ENCODE measurements at places on chromosomes 5 and 9.

DNA sequence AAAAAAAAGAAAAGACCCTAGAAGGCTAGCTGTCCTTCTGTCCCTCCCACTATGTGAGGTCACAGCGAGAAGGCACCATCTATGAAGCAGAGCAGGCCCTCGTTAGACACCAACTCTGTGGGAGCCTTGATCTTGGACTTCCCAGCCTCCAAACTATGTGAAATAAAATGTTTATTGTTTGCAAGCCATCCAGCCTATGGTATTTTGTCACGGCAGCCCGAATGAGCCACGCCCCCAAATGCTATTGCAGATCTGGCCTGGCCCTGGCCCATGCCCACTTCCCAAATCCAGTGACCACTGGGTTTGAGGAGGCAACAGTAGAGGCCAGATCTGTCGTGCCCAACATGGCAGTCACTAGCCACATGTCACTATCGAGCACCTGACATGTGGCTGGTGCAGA lies 10.8 kb downstream of the STK10 start:
- no peak for DNase-seq

DNA sequence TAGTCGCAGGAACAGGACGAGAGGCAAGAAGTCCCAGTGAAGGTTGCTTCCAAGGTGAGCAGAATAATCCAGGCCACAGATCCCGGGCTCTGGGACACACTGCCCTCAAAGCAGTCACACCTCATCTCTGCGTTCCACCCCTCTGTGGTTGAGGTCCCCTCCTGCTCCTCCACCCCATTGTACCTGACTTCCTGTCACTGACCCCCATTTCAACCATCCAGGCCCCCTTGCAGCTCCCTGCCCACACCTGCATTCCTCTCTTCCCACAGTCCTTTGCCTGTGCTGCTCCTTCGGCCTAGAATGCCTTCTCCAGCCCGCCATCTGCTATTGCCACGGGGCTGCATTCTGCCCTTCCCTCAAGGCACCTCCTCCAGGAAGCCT lies 73.5 kb downstream of the PAX5 start:
- no peak for DNase-seq

GRCh38 chr9:129198319-129199043 lies 20.4 kb upstream of the IER5L start:
- DNase-seq, result no peak

- DNase-seq, result no peak
Measured at GRCh38 chr5:168401226-168401625, 85.0 kb upstream of the RARS1 start.

GRCh38 chr5:60334281-60334713 lies 365.7 kb downstream of the DEPDC1B start:
- no peak for DNase-seq

- DNase-seq, result no peak
Measured at GRCh38 chr9:137454597-137455358, 4.4 kb downstream of the NSMF start.

DNA sequence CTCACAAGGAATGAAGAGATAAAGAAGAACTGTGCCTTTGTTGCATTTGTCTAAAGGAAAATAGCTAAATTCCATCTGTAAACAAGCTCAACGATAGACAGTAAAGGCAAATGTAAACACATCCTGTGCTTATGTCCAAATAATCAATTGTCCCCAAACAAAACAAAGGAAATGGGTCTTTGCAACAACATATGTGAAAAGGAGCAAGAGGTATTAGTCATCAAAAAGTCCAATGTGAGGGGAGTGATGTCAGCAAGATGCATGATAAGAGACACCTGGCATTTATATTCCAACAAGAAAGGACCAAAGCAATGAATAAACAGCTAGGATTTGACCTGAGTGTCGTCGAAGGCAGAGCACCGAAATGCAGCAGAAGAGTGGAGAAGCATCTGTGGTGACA lies 209.1 kb downstream of the ASTN2 start:
- DNase-seq, result no peak

GRCh38 chr5:1701216-1701864 lies 98.3 kb downstream of the MRPL36 start:
- no peak for DNase-seq

- DNase-seq, result no peak
Measured at GRCh38 chr9:104879555-104880309, 48.2 kb downstream of the ABCA1 start.

- DNase-seq, result no peak
Measured at GRCh38 chr9:38081356-38082108, 12.5 kb upstream of the SHB start.

GRCh38 chr5:16626696-16627264 lies 10.0 kb upstream of the RETREG1 start:
- DNase-seq, result no peak

- no peak for DNase-seq
Measured at GRCh38 chr9:107824556-107824955, 335.0 kb upstream of the KLF4 start.

DNA sequence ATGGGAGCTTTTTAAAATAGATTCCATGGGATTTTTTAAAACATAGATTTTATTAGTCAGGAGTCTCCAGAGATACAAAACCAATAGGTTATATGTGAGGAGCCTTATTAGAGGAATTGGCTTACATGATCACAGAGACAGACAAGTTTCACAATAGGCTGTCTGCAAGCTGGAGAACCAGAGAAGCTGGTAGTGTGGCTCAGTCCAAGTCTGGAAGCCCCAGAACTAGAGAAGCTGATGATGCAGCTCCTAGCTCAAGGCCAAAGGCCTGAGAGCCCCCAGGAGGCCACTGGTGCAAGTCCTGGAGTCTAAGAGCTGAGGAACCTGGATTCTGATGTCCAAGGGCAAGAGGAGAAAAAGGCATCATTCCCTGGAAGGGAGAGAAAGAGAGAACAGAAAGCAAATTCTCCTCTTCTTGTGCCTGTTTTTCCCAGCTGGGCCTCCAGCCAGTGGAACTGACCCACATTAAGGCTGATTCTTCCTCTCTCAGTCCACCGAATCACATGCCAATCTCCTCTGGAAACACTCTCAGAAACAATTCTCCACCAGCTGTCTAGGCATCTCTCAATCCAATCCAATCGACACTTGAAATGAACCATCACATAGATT lies 59.3 kb downstream of the AHRR start:
- no peak for DNase-seq

- no peak for DNase-seq
Measured at GRCh38 chr5:64312491-64312890, 146.8 kb downstream of the RNF180 start.

- no peak for DNase-seq
Measured at GRCh38 chr5:3237276-3237868, 358.3 kb upstream of the IRX1 start.

DNA sequence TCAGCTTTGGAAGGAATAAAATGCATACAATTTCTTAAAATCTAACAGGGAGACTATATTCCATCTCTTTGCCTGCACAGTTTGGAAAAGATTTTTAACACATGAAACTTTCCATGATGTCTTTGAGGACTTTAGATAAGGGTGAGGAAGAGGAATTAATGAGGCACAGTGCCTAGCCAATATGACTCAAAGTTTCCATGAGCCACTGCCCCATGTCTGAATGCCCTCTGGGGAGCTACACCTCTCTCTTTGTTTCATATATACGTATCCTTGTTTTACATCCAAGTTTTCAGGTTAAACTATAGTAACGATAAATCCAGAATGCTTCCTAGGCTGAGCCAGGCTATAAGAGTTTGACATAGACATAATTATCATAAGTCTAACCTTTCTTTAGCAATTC lies 349.3 kb upstream of the TLE4 start:
- DNase-seq, result no peak

DNA sequence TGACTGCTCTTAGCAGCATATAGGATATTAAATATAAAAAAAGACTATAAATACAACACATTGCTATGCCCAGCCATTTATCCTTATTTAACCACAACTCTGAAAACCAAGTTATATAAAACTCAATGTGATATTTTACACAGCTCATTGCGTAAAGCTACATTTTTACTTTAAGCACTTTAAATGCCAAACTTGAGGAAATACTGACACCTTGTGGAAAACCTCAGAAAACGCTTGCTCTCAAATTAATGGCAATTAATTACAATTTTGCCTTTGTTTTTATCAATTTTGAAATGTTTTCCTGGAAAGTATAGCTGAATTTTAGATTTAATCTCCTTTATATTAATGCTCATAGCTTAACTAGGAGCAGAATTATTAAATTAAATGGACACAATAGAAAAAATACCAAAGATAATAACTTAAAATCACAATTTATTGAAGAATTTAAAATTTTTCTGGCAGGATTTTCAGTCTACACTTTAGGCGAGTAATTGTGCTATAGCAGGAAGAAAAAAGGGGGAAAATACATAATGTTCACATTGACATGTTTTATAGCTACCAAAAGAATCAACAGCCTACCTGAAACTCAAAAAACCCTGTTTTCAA lies 25.2 kb upstream of the PLAC8L1 start:
- no peak for DNase-seq

DNA sequence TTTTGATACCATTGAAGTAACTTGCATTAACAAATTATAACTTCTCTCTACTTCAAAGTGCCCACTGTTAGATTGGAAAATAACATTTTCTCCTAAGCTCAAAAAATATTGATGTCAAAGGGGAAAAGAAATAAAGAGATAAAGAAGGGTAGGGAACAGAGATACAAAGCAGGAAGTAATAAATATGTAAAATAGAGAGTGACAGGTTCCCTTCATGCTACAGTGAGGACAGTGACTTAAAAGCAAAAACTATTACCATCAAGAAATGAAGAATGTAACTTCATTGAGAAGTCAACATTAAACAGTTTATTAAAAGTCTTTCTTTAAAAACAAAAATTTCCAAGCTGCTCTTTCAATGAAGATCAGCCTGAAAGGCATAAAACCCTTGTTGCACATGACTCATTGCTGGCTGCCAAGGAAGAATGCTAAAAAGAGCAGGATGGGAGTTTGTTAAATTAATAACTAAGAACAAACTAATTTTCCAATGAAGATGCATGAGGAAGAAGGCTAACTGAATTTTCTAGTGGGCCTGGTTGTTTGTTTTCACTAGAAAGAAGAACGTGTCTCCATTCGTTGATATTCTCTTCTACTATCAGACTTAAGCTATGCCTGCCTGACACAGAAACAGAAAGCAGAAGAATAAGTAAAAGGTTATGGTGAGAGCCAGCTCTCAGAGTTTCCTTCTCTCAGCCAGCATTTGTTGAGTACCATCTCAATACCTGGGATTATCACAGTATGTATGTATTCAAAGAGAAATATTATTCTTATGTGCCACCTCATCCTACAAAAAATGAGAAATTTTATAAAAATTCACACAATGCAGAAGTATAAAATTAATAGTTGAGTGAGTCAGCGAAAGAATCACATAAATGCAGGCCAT lies 197.8 kb upstream of the NREP start:
- no peak for DNase-seq

DNA sequence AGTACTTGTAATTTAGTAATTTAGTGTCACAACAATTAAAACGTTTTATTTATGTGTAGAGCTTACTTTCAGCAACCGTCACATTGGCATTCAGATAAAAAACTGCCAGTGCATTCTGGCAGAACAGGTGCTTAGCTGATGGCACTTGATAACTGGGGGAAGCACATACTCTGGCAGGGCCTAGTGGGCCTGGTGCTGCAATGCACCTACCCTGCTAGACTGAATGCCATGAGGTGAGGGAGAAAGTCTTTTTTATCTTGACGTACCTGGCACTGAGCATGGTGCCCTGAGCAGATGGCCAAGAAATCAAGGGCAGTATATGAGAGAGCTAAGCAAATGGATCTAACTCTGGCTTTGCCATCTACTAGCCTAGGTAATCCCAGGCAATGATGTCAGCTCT lies 280.6 kb upstream of the EFNA5 start:
- no peak for DNase-seq

- no peak for DNase-seq
Measured at GRCh38 chr9:34576597-34577399, 12.7 kb downstream of the CNTFR start.

- no peak for DNase-seq
Measured at GRCh38 chr9:2177121-2177520, 162.0 kb downstream of the SMARCA2 start.

GRCh38 chr9:101566904-101567724 lies 27.7 kb downstream of the PPP3R2 start:
- DNase-seq, result no peak

GRCh38 chr5:179963375-179963774 lies 55.7 kb upstream of the TBC1D9B start:
- DNase-seq, result no peak

DNA sequence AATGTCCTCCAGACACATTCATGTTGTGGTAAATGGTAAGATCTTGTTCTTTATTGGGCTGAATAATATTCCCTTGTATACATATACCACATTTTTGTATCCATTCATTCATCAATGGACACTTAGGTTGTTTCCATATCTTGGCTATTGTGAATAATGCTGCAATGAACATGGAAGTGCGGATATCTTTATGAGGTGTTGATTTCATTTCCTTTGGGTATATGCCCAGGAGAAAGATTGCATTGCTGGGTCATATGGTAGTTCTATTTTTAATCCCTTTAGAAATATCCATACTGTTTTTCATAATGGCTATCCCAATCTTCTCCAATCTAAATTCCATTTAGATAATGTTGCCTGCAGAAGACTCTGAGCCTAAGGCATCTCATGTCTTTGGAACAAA lies 78.0 kb upstream of the TNC start:
- no peak for DNase-seq

- DNase-seq, result no peak
Measured at GRCh38 chr5:179411161-179411841, 66.0 kb upstream of the ADAMTS2 start.

DNA sequence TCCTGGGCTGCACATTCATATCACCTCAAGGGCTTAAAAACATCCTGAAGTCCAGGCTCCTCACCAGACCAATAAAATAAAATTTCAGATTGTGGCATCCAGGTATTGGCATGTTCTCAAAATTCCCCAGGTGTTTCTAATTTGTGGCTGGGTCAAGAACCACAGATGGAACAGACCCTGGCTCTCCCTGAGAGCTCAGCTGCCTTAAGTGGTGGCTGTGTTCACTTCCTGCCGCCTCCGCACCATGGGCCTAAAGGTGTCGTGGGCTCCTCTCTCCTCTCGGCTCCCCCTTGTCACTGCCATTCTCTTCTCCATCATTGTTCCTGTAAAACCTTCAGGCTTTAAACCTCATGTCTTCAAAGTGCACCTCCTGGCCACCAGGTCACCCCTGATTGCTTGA lies 17.8 kb upstream of the CCNJL start:
- no peak for DNase-seq

DNA sequence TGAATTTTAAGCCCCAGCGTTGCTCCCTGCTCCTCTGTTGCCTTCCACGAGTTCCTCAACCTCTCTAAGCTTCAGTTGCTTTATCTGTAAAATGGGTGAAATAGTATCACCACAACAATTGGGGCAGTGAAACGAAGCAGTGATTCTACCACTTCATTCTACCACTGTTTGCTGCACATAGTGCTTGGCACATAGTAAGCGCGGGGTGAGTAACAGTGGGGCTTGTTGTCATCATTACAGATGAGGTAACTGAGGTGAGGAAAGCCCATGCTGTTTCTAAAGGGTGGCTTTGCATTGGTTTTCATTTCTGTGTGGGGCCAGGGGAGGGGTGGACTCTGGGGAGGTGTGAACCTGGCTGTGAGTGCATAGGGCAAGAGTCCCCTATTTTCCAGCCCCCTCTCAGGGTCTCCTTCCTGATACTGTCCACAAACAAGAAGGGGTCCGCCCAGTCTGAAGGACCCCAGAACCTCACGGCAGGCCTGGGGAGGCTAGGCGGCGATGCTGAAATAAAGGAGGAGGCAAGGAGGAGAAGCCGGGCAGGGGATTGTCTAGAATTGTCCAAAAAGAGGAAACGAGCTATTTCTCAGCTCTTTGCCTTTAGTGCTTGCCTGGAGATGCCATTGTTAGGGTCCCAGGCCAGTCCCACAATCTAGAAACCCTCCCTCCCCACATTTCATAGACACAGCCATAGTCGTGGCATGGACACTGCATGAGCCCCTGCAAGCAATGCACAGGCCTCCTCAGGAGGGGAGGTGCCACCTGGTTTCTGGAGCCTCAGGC lies 65.6 kb downstream of the IL6ST start:
- no peak for DNase-seq

Data from NCI-H2107 (cell line).